T-helper 2 cell treated with Interferon-gamma antibody and Interleukin-4, amounts not matched to agents 5 μg/mL and 100 μg/mL, for 36 hours (primary cell): ENCODE measurements at places on chromosomes 1 and 21.

GRCh38 chr1:99680270-99680669 is 34.4 kb downstream of the PALMD start:
- no peak for DNase-seq

DNA sequence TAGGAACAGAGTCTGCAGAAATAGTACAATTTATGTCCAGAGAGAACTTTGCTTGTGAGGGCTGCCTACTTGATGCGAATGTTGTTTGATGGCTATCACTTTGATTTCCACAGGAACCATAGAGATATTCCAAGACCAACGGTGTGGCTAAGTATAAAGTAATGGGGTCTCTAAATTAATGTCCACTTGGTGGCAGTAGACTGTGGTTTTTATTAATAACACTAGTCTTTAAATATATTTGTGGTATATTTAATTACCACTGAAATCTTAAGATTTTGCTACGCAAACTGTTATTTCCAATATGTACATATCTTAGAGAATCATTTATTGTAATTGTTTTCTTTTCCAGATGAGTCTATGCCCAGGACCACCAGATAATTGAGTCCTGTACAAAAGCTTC is 647.9 kb downstream of the PLA2G4A start:
- DNase-seq: no peak

GRCh38 chr1:21449906-21450305 is 10.0 kb downstream of the NBPF3 start:
- no peak for DNase-seq

- DNase-seq: no peak
Measured at GRCh38 chr1:205751036-205751651, 1.2 kb upstream of the NUCKS1 start.

GRCh38 chr1:214351551-214352277 is 70.8 kb downstream of the SMYD2 start:
- DNase-seq: no peak

DNA sequence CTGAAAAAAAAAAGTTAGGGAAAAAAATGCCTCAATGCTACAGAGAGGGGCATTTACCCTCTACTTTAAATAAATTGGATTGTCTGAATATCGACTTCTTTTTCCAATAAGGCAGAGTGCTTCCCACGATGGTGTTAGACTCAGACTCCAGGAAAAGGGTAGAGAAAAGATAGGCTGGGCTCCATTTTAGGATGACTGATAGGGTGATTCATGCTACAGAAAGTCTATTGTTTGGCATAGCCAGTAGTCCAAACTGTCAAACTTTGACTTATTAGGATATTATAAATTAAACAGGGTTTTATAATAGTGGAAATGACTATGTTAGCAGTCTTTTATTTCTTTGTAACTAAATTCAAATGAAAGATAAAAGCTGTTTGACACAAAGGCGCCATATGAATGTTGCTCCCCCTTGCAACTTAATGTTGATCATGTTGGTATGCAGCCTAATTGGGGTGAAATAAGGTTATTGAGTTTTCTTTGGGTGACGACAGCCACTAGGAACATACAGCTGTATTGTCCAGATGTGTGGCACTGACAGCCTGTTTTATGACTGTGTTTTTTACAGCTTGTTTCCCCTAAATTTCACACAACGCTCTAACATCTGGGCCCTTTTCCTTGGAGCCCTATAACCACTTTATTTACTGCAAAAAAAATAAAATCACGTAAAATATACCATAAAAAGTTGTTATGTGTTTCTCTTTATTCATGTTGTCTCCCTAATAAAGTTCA is 69.3 kb downstream of the SPAG17 start:
- no peak for DNase-seq

GRCh38 chr1:178283409-178283808 is 189.5 kb downstream of the RASAL2 start:
- no peak for DNase-seq

DNA sequence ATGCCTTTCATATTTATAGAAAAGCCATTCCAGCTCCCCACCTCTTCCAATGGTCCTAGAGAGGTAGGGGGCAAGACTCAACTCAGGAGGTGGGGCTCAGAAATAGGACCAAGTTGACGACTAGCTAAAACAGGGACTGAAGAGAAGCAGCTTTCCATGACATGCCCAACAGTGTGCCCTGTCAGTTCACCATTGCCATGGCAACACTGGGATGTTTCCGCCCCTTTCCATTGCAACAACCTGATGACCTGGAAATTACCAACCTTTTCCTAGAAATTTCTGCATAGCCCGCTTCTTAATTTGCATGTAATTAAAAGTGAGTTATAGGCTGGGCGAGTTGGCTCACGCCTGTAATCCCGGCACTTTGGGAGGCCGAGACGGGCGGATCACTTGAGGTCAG is 22.4 kb upstream of the INTS3 start:
- no peak for DNase-seq

DNA sequence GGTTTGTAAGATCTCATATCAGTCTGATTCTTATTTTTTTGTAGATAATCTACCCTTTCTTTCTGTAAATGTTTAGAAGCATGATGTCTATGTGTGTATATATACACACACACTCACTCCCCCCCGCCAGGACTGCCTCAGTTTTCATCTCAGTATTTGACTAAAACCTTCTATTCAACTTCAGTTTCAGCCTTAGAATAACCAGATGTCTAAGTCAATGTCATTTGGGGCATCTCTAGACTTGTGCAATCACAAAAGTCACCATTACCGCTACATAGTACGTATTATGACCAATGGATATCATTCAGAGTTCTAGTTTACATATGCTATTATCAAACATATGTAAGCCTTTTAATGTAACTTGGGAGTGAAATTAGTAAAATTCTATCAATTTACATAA is 53.3 kb upstream of the BOLA1 start:
- DNase-seq: peak; percentile 6

DNA sequence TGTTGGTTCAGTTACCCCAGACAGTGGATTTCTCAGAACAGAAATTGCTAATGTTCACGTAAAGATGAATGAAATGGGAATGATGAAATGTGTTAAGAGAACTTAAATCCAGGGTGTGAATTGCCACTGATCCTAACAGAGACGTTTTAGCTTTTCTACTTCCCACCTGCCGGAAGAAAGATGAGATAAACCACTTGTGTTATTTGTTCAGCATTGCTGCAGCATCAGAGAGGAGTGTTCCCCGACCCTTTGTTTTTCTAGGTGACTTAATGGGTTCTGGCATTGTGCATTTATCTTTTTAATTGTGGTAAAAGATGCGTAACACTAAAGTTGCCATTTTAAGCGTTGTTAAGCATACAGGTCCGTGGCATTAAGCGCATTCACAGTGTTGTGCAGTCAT is 122.3 kb downstream of the GALNT2 start:
- DNase-seq: no peak

GRCh38 chr1:44168520-44169098 is 27.2 kb upstream of the KLF18 start:
- DNase-seq: no peak

DNA sequence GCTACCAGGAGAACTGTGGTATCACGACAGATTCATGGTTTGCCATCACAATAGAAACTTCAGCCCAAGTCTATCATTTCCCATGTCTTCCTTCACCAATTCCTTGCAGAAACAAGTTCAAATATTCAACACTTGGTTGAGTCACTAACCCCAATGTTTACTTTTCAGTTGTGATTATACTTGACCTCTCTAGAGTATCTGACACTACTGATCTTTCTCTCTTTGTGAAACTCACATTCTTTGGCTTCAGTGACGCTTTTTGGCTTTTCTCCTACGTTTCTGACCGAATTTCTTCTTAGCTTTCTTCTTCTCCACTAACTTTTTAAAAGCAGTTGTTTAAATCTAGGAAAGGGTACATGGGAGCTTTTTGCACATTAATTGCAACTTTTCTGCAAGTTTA is 48.8 kb upstream of the HMGB4 start:
- no peak for DNase-seq

DNA sequence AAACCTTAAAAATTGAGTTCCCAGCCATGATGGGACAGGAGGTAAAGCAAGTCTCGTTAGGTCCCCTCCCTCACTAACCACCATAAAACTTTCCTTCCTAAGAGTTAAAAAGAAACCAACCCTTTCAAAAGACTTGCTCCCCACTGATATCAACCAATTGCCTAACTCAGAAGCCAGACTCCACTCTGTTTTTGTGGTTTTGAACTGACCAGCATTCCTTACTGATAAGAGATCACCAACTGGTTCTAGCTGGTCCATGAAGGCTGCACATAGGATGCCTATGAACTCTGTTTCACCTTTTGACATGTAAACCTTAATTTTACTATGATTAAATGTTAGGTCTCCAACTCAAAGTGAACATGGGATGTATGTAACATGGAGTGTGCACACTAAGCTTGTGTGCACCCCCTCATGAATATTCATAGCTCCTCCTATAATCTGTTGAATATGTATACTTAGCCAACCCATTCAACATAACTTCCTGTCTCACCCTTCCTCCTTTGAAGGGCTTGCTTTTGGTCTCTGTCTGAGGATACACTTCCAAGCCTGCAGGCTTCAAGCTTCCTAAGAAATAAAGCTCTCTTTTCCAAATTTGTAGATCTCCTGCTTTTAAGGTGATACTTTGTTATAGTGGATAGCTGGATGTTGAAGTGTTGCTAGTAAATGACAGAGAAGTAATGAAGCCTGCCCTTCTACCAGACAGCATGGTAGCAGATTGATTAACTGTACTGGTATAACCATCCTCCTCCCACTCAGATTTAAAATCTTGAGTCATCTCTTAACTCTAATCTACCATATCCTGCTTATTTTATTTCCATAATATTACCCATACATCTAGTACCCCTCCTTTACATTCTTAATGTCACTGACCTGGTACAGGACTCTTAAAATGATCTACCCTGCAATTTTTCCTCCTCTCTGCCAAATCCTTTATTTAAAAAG is 95.6 kb downstream of the ZNF644 start:
- DNase-seq: no peak

- peak; percentile 73 for DNase-seq
Measured at GRCh38 chr1:149885339-149886120, 13.8 kb upstream of the BOLA1 start.

DNA sequence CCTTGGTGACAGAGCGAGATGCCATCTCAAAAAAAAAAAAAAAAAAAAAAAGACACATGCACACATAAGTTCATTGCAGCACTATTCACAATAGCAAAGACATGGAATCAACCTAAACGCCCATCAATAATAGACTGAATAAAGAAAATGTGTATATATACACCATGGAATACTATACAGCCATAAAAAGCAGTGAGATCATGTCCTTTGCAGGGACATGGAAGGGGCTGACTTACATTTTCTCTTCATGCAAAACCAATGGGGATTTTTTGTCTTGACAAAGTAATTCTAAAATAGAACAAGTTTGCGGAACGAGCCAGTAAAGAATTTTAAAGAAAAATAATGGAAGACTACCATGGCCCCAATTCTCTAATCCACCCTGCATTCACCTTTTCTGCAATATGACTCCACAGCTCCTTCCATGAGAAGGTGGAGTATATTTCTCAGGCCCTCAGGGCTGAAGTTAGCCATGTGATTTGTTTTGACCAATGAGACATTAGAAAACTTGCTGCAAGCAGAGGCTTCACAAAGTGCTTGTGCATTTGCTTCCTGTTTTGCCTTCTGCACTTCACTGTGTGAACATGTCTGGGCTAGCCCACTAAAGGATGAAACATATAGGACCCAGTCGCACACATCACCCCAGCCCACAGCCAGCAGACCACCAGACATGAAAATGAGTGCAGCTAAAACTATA is 78.8 kb upstream of the NR5A2 start:
- DNase-seq: no peak

GRCh38 chr1:74716822-74717221 is 16.0 kb downstream of the CRYZ start:
- no peak for DNase-seq

DNA sequence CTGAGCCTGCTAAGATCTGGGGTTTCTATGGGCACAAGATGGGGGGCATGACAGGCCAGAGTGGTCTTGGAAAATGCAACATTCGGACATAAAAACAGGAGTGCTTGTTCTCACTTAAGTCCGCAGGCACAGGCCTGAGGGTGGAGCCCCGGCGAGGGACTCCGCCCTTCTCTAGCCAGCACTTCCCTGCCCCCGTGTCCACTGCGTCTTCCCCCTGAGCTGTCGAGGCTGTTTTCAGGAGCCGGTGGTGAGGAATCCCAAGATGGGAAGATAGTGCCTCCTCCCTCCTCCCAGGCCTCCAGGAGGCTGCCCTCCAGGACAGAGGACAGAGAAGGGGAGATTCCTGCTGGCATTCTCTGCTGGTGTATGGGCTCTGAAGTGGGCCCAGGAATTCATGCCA is 105.2 kb downstream of the TLR5 start:
- no peak for DNase-seq

GRCh38 chr1:27428316-27429028 is 36.0 kb downstream of the GPR3 start:
- no peak for DNase-seq

GRCh38 chr1:18409609-18410237 is 71.0 kb upstream of the KLHDC7A start:
- no peak for DNase-seq

DNA sequence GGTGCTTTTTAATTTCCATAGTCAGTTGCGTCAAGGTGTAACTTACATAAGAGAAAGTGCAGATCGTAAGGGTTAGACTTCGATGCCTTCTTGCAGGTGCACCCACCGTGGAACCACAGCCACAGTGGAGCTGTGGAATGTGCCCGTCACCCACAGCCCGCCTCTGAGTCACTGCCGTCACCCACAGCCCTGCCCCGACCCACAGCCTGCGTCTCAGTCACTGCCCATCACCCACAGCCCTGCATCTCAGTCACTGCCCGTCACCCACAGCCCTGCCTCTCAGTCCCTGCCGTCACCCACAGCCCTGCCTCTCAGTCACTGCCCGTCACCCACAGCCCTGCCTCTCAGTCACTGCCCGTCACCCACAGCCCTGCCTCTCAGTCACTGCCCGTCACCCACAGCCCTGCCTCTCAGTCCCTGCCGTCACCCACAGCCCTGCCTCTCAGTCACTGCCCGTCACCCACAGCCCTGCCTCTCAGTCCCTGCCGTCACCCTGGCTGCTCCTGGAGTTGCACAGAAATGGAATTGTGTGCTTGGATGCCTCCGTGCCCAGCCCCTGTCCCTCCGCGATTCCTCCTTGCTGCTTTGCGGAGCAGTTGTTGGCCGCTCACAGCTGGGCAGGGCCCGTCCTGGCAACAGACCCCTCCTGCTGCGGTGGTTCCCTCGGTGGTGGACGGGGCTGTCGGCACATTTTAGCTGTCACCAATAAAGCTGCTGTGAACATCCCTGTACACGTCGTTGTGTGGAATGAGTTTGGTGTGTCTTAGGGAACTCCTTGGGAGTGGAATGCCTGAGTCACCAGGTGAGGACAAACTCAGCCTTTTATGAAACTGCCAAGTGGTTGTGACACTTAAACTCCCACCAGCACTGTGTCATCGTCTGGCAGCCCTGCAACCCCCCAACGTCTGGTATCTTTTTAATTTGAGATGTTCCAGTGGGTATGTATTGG is 44.9 kb upstream of the COL6A2 start:
- DNase-seq: peak; percentile 41

- DNase-seq: no peak
Measured at GRCh38 chr1:37017720-37018119, 16.6 kb downstream of the GRIK3 start.

GRCh38 chr1:150970808-150971582 is 3.6 kb downstream of the CERS2 start:
- no peak for DNase-seq

GRCh38 chr21:25387665-25388064 is 219.6 kb downstream of the MRPL39 start:
- no peak for DNase-seq

GRCh38 chr21:35127851-35128250 is 78.7 kb upstream of the RUNX1 start:
- DNase-seq: no peak
